ENCODE measurements at places on chromosomes 13 and 19.
A peak's percentile ranks its signal among the peaks of the same experiment; 100 is the strongest.

DNA sequence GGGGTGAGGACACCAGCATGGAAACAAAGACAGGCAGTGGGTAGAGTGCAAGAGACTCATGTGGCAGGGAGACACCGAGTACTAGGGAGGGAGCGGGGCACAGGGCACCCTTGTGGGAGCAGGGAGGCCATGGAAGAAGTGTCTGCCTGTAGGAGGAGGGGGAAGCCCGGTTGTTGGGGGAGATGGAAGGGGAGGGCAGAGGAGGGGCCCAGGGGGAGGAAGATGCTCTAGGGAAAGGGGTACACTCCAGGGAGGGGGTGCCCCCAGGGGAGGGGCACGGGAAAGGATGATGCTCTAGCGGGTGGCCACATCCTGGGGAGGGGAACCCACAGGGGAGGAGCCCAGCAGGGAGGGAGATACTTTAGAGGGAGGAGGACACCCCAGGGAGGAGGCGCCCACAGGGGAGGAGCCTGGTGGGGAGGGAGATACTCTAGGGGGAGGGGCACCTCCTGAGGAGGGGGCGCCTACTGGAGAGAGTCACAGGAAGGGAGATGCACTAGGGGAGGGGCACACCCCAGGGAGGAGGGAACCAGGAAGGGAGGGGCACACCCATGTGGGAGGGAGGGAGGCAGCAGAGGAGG, 24.9 kb downstream of the CPAMD8 start:
- DNase-seq: peak; percentile 81

- DNase-seq: peak; percentile 95
Observed at GRCh38 chr19:16371540-16371986, 46.9 kb downstream of the KLF2 start.

GRCh38 chr19:1651568-1652291, 685 bp downstream of the TCF3 start:
- peak; percentile 31 for DNase-seq

DNA sequence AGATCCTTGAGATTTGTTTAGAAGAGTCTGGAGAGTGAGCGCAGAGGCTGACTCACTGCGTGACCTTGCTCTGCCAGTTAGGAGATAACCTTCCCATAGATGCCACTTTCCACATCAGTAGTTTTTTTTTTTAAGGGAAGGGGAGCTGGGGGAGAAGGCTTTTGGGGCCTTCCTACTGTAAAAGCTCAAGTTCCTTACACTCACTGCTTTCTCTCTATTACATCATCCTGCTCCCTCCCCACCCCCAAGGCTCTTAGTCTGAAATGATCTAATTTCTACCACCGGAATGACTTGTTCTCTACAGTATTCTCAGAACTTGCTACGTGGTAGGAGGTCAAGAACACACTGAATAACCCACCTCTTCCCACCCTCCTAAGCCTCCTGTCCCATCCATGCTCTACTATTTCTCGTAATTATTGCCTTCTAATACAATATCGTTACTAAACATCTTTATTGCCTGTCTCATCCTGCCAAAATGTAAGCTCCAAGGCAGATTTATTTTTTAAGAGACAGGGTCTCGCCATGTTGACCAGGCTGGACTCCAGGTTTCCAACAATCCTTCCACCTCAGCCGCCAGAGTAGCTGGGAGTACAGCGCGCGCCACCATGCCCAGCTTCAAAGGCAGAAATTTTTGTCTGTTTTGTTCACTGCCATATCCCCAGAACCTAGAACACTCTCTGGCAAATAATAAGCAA, 1.2 kb downstream of the LONP1 start:
- peak; percentile 25 for DNase-seq

Data from CD4-positive, alpha-beta T cell treated with Interleukin-2 at 100 ng/mL for 4 hours (primary cell).